ENCODE measurements at places on chromosomes 5 and 9. TPM values are rescaled to one million over a fixed set of nuclear protein-coding genes. Genes with fewer than 3 reads are reported as not detected.

SAXO1 gene
- 0.18 TPM for total RNA-seq

ARSI gene
- total RNA-seq, result 2.1 TPM

PHYHD1 gene
- total RNA-seq, result 13.1 TPM

PCDHA9 gene
- total RNA-seq, result 0.49 TPM

IGIP gene
- total RNA-seq, result 13.7 TPM

HMCN2 gene
- not detected for total RNA-seq

WHRN gene
- total RNA-seq, result 2.1 TPM

RORB gene
- 22.0 TPM for total RNA-seq

FOXD4L4 gene
- total RNA-seq, result 0.09 TPM

TEX48 gene
- total RNA-seq, result not detected

PPP3R2 gene
- total RNA-seq, result not detected

OR13C2 gene
- total RNA-seq, result not detected

LHX3 gene
- not detected for total RNA-seq

TMEM232 gene
- 4.7 TPM for total RNA-seq

PDGFRB gene
- 180 TPM for total RNA-seq

ORM2 gene
- not detected for total RNA-seq

SURF1 gene
- 25.1 TPM for total RNA-seq

GCNT4 gene
- total RNA-seq, result 2.5 TPM

CKMT2 gene
- total RNA-seq, result not detected

PALM2AKAP2 gene
- total RNA-seq, result 4.2 TPM

PCDHAC1 gene
- total RNA-seq, result 0.16 TPM

FNIP1 gene
- total RNA-seq, result 99.9 TPM

ARID3C gene
- 0.74 TPM for total RNA-seq

NKD2 gene
- 0.81 TPM for total RNA-seq

F2RL1 gene
- 3.1 TPM for total RNA-seq

IFNB1 gene
- not detected for total RNA-seq

CXXC5 gene
- total RNA-seq, result 75.9 TPM

MTAP gene
- total RNA-seq, result 14.4 TPM

ACTL7A gene
- total RNA-seq, result not detected

IL4 gene
- total RNA-seq, result not detected

PRLR gene
- total RNA-seq, result 1.6 TPM

COL15A1 gene
- 25.1 TPM for total RNA-seq

INSYN2B gene
- 7.8 TPM for total RNA-seq

PTGES gene
- total RNA-seq, result 30.9 TPM

ZNF462 gene
- total RNA-seq, result 9.1 TPM

Data from fibroblast of the aortic adventitia (primary cell).